A172 (cell line): ENCODE measurements at places on chromosomes 7 and 10.
A peak's percentile ranks its signal among the peaks of the same experiment; 100 is the strongest.

- DNase-seq, result no peak
These were observed 716.5 kb upstream of the GRM3 start for GRCh38 chr7:85927226-85927625.

- no peak for DNase-seq
These were observed 185.9 kb upstream of the DKK1 start for GRCh38 chr10:52128056-52128683.

- DNase-seq, result no peak
These were observed 40.9 kb downstream of the PPIF start for GRCh38 chr10:79387974-79388850.

DNA sequence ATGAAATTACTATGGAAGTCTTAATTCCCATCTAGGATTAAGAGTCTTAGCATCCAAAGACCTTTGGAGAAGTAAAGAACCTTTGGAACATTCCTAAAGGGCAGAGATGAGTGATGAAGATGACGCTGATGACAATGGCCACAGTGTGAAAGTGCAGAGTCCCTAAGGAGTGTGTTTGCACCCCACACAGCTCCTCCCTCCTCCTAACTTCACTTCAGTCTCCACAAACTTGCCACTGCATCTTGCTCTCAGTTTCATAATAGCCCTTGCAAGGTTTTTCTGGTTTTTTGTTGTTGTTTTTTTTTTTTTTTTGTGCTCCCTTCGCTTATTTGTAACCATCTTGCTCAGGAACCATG, 117.5 kb upstream of the ANLN start:
- DNase-seq, result no peak

DNA sequence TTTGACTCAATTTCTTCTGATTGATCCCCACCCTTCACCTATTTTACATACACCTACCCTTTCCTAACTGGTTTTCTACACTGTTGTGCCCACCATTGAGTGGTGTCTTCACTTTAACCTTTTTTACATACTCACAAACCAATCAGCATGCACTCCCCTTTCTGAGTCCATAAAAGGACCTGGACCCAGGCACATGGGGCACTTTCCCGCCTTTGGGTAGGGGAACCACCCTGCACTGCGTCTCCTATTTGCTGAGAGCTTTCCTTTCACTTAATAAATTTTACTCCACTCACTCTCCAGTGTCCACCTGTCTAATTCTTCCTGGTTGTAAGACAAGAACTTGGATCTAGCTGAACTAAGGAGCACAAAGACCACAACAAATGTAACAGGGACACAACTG, 33.8 kb downstream of the ANKMY2 start:
- no peak for DNase-seq

- DNase-seq, result peak; percentile 68
These were observed 42.3 kb downstream of the NOC3L start for GRCh38 chr10:94320285-94320914.

DNA sequence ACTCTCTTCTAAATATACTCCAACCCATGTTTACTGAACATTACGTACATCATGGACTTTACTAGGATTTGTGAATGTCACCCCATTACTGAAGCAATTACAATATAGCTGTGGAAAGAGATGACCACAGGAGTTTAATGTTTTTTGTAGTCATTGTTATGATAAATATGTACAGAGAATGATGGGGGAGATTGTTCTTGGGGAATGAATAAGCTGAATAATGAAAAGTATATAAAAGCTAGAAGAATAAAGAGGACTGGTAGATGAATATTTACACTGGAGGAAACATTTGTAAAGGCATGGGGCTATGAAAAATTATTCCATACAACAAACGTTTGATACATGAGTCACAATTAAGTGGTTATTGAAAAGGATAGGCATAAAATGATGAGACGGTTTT, 340.9 kb downstream of the SEMA3D start:
- DNase-seq, result no peak

GRCh38 chr10:24469993-24470392, 253.7 kb downstream of the ARHGAP21 start:
- no peak for DNase-seq

GRCh38 chr7:3673524-3673923, 372.5 kb downstream of the SDK1 start:
- peak; percentile 36 for DNase-seq

DNA sequence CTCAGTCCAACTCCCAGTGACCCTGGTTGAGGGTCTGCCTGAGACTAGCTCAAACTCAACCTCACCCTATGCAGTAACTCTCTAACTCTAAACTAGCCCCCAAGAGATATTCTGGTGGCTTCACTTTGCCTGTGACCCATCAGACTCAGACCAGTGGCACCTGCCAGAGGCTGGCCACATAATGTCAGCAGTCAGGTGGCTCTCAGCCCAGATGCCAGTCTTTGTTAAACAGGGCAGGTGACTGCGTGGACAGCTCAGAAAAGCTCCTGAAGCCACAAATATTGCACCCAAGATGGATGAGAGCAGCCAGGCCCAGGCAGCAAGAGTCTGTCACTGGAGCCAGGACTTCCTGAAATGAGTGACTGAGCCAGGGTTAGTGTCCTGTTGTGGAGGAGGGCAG, 129.7 kb upstream of the TCF7L2 start:
- DNase-seq, result no peak

DNA sequence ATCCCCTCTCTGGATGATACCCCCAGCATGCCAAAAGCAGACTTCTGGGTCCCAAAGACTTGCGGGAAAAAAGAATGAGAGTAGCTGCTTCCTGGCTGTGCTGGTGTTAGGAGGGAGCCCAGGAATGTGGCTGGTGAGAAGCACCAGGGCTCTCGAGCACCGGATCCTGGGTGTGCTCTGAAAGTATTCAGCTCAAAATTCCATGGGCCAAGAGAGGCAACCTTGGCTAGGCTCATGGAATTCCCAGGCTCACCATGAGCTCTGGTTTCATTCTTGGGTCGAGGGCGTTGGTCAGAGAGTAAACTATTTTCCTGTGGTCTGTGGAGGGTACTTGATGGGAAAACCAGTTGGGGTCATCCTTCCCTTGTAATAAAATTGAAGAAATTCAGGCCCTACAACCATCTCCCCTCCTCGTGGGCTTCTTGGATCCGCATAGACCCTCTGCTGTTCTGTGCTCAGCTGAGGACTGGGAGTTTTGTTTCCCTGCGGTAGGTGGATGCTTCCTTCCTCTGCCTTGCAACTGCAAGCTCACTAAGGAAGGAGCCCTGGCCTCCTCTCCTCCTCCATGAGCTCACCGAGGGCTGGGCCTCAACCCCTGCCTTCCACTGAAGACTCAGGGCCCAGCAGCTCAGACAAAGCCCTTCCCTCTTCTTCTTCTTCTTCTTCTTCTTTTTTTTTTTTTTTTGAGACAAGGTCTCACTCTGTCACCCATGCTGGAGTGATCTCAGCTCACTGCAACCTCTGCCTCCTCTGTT, 34.5 kb upstream of the AQP1 start:
- DNase-seq, result no peak

- DNase-seq, result no peak
These were observed 806.9 kb downstream of the DNAJB9 start for GRCh38 chr7:109376576-109376975.

GRCh38 chr10:129730272-129730992, 233.6 kb downstream of the EBF3 start:
- DNase-seq, result no peak

DNA sequence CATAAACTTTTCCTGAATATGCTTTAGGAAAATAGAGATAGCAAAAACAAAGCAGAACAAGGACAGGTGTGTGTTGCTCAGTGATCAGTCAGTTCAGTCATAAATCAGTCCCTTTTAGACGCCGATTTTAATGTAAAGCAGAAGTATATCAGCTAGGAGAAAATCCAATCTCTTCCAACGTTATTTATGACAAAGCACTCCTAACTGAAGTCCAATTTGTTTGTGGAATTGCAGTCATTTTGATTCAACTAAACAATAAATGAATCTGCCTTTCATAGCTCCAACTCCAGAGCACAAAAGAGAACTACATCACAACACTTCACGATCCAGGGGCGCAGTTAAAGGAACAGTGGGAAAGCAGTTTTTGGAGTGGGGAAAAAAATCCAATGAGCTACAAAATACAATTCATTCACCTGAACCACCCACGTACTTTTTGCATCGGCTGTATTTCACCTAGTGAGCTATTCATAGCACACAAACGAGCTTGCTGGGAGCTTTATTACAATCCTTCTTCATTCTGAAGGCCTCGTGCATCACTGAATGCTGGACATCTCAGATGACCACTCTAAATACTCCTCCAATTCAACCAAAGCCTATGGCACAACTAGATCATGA, 151.3 kb downstream of the LRRN3 start:
- no peak for DNase-seq

DNA sequence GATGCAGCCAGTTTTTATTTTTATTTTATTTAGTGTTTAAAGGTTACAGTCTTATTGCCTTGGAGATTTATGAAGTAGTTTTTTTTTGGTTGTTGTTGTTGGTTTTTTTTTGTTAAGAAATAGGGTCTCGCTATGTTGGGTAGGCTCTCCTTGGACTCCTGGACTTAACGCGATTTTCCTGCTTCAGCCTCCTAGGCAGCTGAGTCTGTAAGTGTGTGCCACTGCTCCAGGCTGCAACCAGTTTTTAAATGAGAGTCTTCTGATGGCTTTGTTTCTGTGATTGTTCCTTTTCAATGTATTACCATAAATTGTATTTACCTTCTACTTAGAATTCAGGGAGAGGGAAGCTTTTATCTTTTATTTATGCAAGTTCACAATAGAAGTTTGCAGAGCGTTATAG, 62.8 kb downstream of the BICC1 start:
- DNase-seq, result no peak

DNA sequence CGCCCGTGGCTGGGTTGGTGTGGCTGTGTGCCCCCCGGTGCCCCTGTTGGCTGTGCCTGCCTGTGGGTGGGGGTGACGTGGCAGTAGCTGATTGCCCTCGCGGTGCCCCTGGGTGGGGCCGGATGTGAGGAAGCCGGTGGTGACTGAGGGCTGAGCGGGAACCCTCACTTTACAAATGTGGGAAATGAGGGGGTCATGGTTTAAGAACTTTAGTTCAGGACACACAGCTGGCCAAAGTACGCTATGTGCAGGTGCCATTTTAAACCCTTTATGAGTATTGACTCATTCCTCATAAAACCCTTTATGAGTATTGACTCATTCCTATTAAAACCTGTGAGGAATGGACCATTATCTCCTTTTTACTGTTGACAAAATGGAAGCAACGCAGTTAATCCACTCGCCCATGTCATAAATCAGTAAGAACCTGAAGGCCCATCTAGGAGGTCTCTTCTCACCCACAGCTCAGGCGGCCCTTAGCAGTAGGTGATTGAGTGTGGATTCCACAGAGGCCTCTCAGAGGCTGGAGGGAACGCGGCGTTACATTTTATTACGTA, 290.1 kb upstream of the COBL start:
- DNase-seq, result peak; percentile 38

DNA sequence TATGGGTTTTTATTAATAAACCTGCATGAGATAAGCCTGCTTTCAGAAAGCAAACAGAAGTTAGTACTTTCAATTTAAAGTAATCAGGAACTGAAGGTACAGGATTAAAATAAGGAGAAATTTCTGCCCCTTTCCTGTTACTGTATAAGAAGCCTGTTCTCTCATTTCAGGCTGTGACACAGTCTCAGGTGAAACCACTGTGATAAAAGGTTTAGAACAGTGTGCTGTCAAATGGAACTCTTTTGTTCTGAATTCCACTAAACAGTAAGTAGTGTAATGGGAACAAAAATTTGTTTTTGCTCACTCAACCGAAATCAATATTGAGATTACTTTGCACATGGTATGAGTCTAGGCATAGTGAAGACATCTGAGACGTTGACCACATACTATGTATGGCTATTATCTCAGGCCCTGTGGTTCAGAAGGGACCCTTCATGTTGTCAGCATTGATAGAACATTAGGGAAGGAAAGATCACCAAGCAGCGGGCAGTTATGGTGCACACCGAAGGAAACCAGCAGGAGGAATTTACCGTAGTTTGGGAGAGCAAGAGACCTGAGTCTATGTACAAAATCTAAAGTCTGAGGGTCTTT, 14.9 kb downstream of the HEPACAM2 start:
- no peak for DNase-seq

DNA sequence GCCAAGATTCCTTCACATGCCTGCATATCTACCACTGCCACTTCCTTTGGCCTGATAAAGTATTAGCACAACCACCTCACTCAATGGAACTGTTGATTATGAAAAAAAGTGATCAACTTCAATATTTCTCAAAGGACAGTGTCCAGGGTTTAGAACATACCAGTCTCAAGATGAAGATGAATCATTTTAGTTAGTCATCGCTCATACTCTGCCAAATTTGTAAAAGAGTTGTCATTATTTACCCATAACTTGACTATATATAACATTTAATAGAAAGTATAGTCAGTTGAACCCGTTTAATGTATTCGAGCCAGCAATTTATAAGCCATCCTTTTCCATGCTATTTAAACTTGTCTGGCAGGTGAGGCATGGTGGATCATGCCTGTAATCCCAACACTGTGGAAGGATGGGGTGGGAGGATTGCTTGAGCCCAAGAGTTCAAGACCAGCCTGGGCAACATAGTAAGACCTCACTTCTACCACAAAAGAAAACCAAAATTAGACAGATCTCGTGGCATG, 33.2 kb downstream of the SPAM1 start:
- no peak for DNase-seq

- peak; percentile 28 for DNase-seq
These were observed 34.5 kb downstream of the SMURF1 start for GRCh38 chr7:99109108-99110051.

DNA sequence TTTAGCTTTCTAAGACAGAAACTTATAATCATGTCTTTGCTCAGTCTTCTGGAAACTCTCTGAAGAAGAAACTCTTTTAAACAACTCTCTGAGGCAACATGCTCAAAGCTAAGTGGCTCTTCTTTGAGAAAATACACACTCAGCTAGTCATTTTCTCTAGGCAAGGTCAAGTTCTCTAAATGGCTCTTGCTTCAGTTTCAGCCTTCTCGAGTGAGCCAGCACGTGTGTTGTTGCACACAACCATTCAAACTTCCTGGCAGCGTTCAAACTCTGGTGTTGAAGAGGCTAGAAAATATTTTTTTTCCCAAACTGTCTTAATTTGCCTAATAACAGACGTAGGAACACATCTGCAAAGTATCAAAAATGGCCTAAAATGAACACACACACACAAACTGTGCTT, 129.1 kb downstream of the THSD7A start:
- no peak for DNase-seq

GRCh38 chr10:112722758-112723157, 227.3 kb upstream of the TCF7L2 start:
- no peak for DNase-seq

DNA sequence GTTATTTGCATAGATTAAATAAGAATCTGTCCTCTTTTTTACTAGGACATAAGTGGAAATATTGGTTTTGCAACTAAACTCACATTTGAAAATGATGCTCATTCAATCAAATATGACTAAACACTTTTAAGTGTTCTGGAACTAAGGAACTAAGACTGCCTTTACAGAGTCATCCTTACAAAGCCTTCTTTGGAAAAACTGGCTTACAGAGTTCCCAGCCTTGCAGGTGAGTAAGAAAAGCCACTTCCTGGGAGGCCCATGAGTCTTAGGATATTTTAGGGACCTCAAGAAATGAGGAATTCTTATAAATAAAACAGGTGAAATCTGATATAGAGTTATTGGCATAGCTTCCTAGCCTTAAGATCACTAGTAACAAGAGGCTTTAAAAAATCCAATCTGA, 135.5 kb downstream of the ALOX5 start:
- DNase-seq, result peak; percentile 25
